ENCODE measurements at places on chromosomes 12 and 14. TPM values are rescaled to one million over a fixed set of nuclear protein-coding genes. Genes with fewer than 3 reads are reported as not detected.

DNA sequence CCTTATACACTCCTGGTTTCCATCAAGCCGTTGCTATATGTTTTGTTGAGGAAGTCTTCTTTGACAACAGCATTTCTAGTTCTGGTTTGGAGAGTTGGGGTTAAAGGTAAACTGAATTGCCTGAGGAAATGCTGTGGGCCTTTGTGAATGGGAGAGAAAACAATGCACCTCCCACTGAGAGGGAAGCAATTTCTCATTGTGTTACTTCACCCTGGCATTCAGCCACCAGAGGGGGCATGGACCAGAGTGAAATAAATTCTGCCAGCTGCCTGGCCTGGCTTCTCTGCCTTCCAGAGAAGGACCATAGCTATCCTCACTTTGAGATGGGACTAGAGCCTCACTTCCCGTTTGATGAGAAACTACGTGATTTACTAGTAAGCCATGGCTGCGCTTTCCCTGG lies 475.3 kb downstream of the EGLN3 start:
- H3K4me1 ChIP-seq = no peaks in the 10 kb centered on the region
- DNase-seq = no peak
- H3K4me3 ChIP-seq = no peak overlapping the region
- no peaks in the 10 kb centered on the region for H3K36me3 ChIP-seq
- H3K27me3 ChIP-seq = peaks cover 7% of the 10 kb centered on the region
- no peak overlapping the region for H3K27ac ChIP-seq

DNA sequence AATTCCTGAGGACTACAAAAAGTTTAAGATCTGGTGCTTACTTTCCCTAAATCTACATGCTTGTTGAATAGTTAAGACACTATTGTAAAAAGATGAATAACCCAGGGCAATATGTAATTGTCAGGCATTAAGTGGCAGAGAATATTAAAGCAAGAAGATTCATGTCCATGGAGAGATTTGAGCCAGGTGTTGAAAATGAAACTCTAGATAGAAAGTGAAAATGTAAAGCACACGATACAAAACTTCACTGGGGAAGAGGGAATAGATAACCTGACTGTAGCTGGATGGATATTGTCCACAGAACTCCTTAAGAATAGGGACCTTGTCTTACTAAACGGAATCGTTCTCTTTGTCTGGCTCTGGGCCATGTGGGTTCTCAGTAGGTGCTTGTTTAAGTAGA lies 5.0 kb downstream of the CAND1 start:
- H3K27me3 ChIP-seq = no peaks in the 10 kb centered on the region
- DNase-seq = no peak
- peaks cover 6% of the 10 kb centered on the region for H3K4me1 ChIP-seq
- no peak overlapping the region for H3K27ac ChIP-seq
- H3K36me3 ChIP-seq = no peaks in the 10 kb centered on the region
- no peak overlapping the region for H3K4me3 ChIP-seq

DNA sequence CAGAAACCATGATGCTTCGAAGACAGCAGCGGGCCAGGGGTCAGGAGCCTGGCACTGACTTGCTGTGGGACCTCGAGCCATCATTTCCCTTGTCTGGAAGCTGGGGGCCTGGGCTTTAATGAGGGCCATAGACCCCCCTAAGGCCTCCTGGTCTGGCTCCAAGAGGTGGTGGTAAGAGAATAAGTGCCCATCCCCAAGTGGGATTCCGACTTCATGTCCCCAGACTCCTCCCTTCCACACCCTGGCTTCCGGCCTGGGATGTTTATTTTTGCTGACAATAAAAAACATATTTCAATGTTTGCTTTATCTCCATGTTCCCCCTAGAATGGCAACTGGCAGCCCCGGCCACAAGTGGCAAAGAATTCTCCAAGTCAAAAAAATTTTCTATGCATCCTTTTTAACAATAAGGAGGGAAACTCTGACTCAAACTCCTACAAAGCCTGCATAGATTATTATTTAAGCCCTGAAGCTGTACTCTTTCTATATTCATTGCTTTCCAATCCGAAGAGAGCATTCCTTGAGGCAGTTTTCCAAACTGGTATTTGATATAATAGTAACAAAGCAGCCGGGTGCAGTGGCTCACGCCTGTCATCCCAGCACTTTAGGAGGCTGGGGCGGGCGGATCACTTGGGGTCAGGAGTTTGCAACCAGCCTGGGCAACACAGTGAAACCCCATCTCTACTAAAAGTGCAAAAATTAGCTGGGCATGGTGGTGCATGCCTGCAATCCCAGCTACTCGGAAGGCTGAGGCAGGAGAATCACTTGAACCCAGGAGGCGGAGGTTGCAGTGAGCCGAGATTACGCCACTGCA lies 84.0 kb downstream of the ITPK1 start:
- DNase-seq = no peak
- H3K4me1 ChIP-seq = peaks cover 13% of the 10 kb centered on the region
- no peak overlapping the region for H3K27ac ChIP-seq

DNA sequence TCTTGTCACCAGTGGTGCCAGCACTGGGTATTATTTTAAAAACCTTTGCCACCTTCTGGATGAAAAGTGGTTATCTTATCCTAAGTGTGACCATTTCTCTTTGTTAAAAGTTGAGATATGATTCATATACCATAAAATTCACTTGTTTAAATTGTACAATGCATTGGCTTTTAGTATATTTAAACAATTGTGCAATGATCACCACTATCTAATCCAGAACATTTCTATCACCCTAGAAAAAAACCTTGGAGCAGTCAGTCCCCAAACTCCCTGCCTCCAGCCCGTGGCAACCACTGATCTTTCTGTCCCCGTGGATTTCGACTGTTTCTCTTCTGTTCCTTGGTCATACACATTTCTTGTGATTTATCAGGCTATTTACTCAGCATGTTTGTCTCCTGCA lies 28.3 kb downstream of the SH2B3 start:
- DNase-seq = no peak
- H3K27me3 ChIP-seq = no peaks in the 10 kb centered on the region
- no peaks in the 10 kb centered on the region for H3K36me3 ChIP-seq
- H3K4me1 ChIP-seq = peaks cover 30% of the 10 kb centered on the region

DNA sequence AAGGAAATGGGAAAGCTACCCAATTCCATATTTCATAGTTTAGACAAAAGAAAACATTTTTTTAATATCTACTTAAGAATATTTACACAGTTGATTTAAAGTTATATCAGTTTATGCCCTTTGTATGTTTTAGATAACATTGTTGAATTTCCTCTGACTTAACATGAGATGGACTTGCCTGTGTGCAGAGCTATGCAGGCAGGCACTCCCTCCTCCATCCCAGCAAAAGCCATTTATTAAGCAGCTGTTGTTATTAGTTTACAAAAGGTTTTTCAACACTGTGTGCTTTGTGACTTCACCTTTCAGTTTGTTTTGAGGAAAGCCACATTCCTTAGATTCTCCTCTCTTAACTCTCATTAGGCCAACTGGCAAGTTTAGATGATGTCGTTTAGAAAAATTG lies 337.5 kb upstream of the PDE3A start:
- no peak for DNase-seq
- no peaks in the 10 kb centered on the region for H3K36me3 ChIP-seq
- no peak overlapping the region for H3K4me3 ChIP-seq
- no peaks in the 10 kb centered on the region for H3K27me3 ChIP-seq
- H3K4me1 ChIP-seq = no peaks in the 10 kb centered on the region
- no peak overlapping the region for H3K27ac ChIP-seq

GRCh38 chr14:72651081-72651480 lies 242.8 kb downstream of the DPF3 start:
- H3K4me1 ChIP-seq = no peaks in the 10 kb centered on the region
- H3K27me3 ChIP-seq = no peaks in the 10 kb centered on the region
- H3K27ac ChIP-seq = no peak overlapping the region
- no peak overlapping the region for H3K4me3 ChIP-seq
- no peaks in the 10 kb centered on the region for H3K36me3 ChIP-seq

Gene IL23A
- 0.14 TPM for polyA plus RNA-seq

Gene ADCY6
- polyA plus RNA-seq = 4.3 TPM

All from liver (tissue), 10 donors.